T-helper 1 cell (primary cell): ENCODE measurements at places on chromosomes 6 and 20.

- DNase-seq, result no peak
Measured at GRCh38 chr6:34349211-34349610, 43.3 kb downstream of the NUDT3 start.

GRCh38 chr6:148890652-148891404, 144.0 kb downstream of the UST start:
- DNase-seq, result no peak

DNA sequence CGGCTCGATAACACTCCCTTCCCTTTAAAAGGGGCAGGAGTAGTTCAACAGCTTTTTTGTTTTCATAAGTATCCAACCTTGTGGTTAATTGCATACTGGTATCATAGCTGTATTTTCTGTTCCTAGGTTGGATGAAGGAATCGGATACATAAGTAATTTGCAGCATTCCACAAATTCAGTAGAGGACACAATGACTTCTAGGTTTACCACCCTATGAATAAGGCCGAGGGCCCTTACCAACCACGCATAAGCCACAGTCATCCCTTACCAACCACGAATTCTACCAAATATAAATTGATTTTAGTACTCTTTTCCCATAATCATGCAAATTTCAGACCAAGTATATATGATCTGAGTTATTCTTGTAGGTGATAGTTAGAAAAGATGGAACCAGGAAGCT, 36.3 kb downstream of the MCUR1 start:
- no peak for DNase-seq

GRCh38 chr6:13795041-13795750, 19.2 kb downstream of the MCUR1 start:
- DNase-seq, result peak; percentile 72

- DNase-seq, result no peak
Measured at GRCh38 chr20:44711237-44711636, 3.9 kb upstream of the CCN5 start.

GRCh38 chr20:53662595-53662994, 69.0 kb upstream of the ZNF217 start:
- no peak for DNase-seq

GRCh38 chr20:62758226-62758912, 37.9 kb upstream of the MRGBP start:
- no peak for DNase-seq

DNA sequence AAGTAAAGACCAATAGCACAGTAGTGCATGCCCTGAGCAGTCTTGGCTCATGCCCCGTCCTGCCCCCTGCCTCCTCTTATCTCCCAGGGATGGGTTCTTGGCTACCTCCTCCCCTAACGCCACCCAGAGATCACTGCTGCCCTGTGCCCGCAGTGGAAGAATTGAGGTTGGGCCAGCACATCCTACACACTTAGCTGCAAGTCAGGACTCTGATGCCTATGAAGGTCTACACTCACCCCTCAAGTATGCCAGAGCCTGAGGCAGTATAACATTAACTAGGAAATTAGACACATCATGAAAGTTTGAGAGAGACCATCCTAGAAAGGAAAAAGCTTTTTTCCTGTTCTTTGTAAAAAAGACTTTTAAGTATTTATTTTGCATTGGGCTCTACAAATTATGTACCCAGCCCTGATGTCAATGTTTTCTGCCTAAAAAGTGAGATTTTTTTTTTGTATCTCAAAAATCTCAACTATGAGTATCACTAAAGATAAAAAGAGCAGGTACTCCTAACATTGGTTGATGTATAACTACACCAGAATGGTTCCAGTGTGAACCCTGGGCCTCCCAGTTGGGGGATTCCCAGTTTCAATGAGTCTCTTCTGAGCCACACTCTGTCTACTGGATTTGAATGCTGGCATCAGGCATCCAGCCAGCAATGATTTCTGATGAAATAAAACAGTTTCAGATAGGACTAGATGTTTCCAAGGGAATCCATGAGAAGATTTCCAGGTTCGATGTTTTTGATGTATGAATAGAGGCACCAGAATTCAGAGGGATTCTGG, 115.4 kb downstream of the ISM1 start:
- no peak for DNase-seq

DNA sequence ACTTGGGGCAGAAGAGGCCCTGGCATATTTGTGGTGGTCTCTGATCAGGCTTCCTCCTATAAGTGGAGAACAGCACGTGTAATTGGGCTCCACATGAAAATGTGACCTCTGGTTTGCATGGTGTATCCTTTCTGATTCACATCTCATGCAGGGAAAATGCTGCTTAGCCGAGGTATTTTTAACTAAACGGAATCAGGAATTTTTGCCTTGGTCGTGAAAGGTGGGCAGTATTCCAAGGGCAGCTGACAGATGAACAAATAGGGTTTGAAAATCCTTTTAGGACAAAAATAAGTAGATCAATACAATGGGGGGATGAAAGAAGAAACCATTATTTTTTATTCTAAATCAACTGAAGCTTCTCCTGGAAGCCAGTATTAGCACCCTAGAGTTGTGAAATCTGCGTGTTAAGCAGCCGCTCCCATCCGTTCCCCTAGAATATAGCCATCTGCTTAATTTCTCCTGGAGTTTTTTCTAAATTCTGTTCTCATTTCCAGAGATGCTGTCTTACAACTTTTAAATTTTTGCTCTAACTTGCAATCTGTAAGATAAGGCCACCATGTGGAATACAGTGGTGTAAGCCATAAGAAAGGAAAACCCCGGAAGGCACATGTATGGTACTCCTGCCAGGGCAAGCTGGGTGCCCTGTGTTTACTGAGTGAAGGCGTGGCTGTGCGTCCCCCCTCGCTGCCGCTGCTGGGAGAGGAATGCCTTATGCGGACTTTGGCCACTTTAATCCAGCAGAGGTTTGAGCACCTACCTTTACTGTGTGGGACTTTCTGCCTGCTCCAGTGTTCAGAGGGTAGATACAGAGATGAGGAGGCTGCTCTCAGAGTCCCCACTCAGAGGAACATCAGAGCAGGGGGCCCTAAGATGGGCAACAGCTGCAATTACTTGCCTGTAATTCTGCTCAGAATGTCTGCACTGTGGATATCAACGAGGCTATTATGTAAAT, 52.4 kb downstream of the SYNJ2 start:
- no peak for DNase-seq

- no peak for DNase-seq
Measured at GRCh38 chr6:15593798-15594197, 69.0 kb downstream of the DTNBP1 start.

DNA sequence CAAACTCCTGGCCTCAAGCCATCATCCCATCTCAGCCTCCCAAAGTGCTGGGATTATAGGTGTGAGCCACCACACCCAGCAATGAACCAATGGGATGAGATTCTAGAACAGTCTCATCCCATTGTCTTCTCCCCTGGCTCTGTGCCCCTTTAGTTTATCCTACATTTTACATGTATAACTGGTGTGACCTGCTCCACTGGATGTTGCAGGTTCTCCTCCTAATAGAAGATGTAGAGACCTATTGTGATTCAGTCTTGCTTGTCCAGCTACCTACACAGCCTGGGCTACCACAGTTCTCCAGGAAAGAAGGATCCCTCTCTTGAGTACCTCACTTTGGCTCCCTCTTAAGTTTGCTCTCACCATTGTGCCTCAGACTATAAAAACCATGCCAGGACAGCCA, 2.0 kb upstream of the FKBPL start:
- DNase-seq, result no peak

GRCh38 chr6:73722318-73723060, 26.5 kb downstream of the CD109 start:
- DNase-seq, result no peak

- DNase-seq, result no peak
Measured at GRCh38 chr6:134324141-134324540, 6.2 kb upstream of the SGK1 start.

DNA sequence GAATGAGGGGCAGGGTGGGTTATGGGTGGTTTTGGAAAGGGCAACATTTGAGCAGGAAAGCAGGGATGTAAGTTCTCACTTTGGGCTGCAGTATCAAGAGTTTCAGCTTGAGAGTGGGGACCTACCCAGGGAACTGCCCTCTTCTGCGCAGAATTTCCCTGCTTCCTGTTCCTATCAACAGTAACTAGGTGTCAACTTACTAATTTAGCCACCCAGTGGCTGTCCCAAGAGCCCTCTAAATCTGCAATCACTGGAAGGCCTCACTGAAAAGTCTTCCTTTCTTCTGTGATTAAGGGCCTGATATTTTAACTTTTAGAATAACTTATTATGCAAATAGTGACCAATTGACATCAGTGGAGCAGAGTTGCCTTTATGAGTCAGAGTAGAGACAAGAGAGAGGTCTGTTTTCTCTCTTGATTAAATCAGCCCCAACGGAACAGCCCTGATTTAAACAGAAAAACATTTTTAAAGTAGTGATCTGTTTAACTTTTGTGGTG, 118.2 kb upstream of the RIPOR2 start:
- no peak for DNase-seq

DNA sequence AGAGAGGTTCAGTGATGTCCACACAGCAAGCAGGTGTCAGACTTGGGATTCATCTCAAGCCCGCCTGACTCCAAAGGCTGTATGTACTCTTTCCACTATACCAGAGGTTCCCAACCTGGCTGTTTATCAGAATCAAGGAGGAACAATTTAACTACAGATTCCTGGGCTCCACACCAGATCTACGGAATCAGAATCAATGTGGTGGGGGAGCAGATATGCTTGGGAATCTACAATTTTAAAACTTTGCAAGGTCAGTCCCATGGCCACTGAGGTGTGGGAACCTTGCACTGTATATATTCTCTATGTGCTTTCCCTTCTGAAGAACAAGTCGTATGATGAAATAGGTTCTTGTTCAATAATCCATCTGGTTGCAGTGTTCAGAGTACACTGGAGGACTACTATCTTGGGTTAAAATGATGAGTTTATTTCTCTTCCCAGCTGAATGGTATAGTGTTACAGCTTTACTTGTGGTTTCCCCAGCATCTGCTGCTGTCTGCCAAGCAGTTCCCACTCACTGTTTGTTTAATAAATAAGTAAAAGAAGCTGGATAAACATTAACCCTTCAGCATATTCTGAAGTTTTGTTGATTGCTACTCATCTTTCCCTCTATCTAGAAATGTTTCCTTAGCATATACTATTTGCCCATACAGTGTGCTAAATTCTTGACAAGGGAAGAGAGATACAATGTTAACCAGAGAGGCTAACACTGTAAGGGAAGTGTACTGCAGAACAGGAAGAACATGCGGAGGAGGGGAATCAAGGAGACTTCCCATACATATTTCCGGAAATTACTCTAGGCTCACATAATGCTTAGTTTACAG, 9.9 kb downstream of the TTI1 start:
- DNase-seq, result no peak

- DNase-seq, result no peak
Measured at GRCh38 chr6:5511954-5512353, 250.6 kb downstream of the FARS2 start.

GRCh38 chr6:24997231-24997630, 61.5 kb upstream of the RIPOR2 start:
- no peak for DNase-seq

DNA sequence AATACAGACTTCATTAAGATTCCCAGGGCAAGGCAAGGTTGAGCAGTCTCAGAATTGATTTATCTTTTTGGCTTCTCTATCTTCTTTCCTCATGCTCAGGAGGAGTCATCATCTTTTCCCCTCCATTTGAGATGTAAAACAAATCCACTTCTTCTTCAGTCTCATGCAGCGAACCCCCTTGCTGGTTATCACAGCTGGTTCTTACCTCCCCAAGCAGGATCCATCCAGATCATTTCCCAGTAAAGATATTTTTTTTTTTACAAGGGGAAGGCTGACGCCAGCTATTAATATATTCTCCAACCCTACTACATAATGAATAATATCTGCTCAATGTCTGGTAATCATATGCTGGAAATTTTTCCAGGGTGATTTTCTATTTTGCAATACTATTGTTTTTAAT, 508.9 kb upstream of the NOX3 start:
- no peak for DNase-seq

DNA sequence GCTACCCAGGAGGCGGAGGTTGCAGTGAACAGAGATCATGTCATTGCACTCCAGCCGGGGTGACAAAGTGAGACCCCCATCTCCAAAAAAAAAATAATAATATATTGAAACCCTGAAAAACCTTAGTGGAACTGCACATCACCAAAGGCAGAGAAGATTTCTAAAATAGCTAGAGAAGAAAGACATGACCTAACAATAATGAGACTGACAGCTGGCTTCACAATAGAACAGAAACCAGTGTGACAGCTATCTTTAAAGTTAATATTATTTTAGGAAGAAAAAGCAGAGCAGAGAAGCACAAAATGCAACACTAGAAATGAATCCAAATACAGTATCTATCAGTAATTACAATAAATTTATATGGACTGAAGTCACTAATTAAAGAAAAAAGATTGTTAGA, 67.1 kb upstream of the FLRT3 start:
- DNase-seq, result no peak

DNA sequence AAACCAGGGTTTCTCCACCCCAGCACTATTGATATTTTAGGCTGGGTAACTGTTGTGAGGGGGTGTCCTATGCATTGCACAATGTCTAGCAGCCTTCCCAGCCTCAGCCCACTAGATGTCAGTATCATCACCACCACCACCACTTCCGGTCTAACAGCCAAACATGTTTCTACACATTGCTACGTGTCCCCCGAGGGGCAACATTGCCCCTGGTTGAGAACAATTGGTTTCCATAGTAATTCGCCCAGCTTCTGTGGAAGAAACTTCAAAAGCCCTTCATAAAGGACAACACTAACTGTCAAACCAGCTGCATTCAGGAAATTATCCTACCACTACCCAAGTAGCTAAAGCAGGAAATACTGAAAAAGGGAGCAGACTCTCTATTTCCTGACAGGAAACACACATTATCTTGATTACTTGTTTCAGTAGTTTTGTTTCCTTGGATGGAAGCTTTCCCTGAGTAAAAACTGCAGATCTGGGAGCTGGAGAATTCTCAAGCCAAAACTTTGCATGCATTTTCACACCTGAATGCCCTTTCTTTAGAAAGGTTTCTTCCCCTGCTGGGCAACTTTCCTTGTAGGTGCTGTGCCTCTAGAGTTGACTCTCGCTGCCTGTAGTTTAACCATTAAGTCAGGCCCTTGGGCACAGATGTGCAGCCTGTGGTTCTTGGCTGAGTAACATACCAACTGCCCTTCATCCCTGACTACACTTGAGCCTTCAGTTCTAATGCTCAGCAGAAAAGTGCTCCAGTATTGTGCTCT, 23.6 kb downstream of the PKHD1 start:
- peak; percentile 75 for DNase-seq

GRCh38 chr6:122361314-122361979, 38.0 kb upstream of the HSF2 start:
- no peak for DNase-seq
